ENCODE measurements at places on chromosomes 5 and 9.

DNA sequence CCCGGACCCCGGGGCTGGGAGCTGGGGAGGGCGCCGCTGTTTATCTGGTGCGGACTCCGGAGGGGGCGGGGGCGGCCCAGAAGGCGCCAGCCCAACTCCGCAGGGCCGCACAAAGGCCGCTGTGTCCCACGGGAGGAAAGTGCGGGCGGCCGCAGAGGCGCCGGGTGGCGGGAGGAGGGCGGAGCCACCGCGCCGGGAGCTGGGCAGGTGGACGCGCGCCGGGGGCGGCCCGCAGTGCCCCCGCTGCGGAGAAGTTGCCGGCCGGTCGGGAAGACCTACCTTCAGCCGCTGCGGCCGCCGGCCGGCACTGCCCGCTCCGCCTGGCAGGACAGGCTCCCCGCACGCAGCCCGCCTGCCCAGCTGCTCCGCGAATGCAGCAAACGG, 43.6 kb downstream of the NACC2 start:
- DNase-seq, result no peak

- no peak for DNase-seq
Measured at GRCh38 chr5:94916619-94917018, 298.1 kb downstream of the SLF1 start.

DNA sequence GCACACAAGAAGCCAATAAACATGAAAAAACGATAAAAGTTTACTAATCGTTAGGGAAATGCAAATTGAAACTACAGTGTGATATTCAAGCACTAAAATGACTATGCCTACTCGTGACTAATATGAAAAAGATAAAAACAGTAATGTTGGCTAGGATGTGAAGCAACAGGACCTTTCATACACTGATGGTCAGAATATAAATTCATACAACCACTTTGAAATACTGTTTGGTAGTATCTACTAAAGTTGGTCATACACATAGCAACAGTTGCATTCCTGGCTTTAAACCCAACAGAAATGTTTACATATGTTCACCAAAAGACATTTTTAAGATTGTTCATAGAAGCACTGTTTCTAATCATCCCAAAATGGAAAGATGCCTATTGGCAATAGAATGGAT, 24.3 kb downstream of the FBXO38 start:
- no peak for DNase-seq

DNA sequence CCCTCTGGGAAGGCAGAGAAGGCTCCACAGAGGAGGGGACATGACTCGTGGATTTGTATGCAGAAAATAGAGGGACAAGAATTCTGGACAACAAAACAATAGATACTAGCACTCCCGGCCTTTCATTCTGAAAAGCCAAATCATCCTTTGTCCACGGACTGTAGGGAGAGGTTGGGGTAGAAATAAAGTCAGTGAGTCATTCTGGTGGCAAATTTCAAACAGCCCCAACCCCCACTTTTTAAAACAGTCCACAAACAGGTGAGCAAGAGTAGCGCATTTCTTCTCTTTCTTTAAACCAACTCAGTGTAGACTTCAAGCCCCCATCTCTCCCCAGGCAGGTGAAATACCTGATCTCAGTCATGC, 56.1 kb downstream of the PTPDC1 start:
- no peak for DNase-seq

DNA sequence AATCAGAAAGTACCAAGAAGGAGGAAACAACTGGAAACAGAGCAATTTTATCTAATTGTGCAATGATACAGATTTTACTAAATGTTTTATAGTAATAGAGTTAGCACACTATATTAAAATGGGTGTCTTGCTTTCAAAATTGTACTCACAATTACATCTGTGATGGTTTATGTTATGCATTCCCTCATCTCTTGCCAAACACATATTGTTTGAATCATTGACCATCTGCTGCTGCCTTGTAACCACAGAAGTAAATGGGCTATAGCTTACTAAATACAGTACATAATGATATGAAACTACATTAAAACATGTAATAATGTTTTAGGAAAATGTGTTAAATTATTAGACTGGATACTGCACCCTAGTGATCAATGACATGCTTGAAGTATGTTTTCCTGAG, 158.1 kb downstream of the SLC25A46 start:
- DNase-seq, result no peak

DNA sequence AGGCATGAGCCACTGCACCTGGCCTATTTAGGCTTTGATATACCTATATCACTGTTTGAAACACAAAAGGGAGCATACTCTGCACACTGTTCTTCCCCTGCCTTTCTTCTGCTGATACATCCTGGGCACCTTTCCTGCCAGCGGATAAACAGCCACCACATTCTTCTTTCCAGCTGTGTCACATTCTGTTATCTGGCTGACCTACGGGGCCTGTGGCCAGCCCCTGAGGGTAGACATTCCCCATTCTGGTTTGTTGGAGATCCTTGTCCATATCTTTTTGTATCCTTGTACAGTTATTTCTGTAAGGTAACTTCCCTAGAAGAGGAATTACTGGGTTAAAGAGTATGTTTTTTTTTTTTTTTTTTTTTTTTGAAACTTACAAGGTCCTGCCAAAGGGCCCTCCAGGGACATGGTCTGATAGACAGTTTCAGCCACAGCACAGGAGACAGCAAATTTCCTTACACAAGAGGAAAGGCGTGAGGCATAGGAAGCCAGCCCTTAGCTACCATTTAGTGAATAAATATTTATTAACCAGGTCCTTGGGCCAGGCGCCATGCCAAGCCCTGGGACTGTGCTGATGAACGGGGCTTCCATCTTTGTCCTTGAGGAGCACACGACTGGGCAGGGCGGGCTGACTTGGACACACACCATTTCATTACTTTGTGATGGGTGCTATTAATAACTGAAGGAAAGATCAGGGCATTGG, 57.8 kb downstream of the ERGIC1 start:
- DNase-seq, result no peak

- DNase-seq, result no peak
Measured at GRCh38 chr9:127305838-127306226, 41.3 kb downstream of the GARNL3 start.

- DNase-seq, result no peak
Measured at GRCh38 chr5:73272351-73272750, 99.4 kb downstream of the TMEM174 start.

- DNase-seq, result peak; percentile 34
Measured at GRCh38 chr5:141420855-141421488, at the start of gene PCDHGA11. Gene PCDHGA11 (plus strand): TSS chr5:141421051. CDS start chr5:141421228, 177 bp downstream.

- DNase-seq, result no peak
Measured at GRCh38 chr9:138071292-138071691, 193.7 kb downstream of the CACNA1B start.
